ENCODE measurements at places on chromosomes 2 and 18. TPM values are rescaled to one million over a fixed set of nuclear protein-coding genes. Genes with fewer than 3 reads are reported as not detected.

TMEFF2 gene
- total RNA-seq: not detected

SNORC gene
- total RNA-seq: 6.2 TPM

FBLN7 gene
- total RNA-seq: 3.6 TPM

MCEE gene
- 9.9 TPM for total RNA-seq

RRM2 gene
- total RNA-seq: 60.2 TPM

- peaks cover 5% of the 10 kb centered on the region for H3K4me1 ChIP-seq
- DNase-seq: no peak
- H3K27ac ChIP-seq: no peak overlapping the region
- H3K4me3 ChIP-seq: no peak overlapping the region
Measured at GRCh38 chr2:217612920-217613319, 389.9 kb downstream of the TNS1 start.

DNA sequence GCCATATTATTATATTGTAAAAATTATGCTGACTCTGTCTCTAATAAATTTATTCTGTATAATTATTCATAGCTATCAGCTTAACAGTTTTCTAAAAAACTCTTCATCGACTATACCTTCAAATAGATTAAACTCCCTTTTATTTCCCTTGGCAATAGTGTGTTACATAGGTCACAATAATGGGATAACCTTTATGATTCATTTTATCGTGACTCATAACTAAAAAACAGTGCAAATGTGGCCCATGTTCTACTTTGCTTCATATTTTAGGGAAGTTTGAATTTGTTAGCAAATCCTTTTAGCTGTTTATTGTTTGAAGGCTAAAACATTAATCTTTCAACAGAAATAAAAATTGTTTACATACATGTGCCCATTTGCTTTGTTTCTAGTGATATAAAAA, 783.2 kb upstream of the CDH2 start:
- H3K4me3 ChIP-seq: no peak overlapping the region
- no peak for DNase-seq
- H3K4me1 ChIP-seq: no peaks in the 10 kb centered on the region
- no peaks in the 10 kb centered on the region for H3K36me3 ChIP-seq

- no peak for DNase-seq
- no peaks in the 10 kb centered on the region for H3K4me1 ChIP-seq
- peaks cover 92% of the 10 kb centered on the region for H3K27me3 ChIP-seq
- no peaks in the 10 kb centered on the region for H3K36me3 ChIP-seq
- no peak overlapping the region for H3K4me3 ChIP-seq
- no peak overlapping the region for H3K27ac ChIP-seq
Measured at GRCh38 chr2:113113807-113114206, 13.6 kb upstream of the IL1RN start.

DNA sequence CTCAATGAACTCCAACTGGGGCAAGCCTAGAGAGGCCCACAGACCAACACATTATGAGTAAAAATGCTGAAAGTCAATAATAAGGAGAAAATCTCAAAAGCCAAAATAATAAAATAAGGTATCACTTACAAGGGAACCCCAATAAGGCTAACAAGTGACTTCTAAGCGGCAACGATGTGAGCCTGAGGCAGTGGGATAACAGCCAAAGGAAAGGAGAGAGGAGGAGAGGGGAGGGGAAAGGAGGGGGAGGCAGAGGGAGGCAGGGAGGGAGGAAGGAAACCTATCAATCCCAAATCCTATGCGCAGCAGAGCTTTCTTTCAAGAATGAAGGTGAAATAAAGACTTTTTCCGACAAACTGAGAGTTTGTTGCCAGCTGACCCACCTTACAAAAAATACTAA, 6.0 kb upstream of the NFATC1 start:
- no peak overlapping the region for H3K27ac ChIP-seq
- H3K36me3 ChIP-seq: no peaks in the 10 kb centered on the region
- no peak overlapping the region for H3K4me3 ChIP-seq

- no peak overlapping the region for H3K27ac ChIP-seq
- H3K4me1 ChIP-seq: no peaks in the 10 kb centered on the region
- no peak for DNase-seq
- H3K4me3 ChIP-seq: no peak overlapping the region
- H3K36me3 ChIP-seq: peaks cover 50% of the 10 kb centered on the region
Measured at GRCh38 chr18:70322928-70323327, 34.1 kb downstream of the SOCS6 start.

DNA sequence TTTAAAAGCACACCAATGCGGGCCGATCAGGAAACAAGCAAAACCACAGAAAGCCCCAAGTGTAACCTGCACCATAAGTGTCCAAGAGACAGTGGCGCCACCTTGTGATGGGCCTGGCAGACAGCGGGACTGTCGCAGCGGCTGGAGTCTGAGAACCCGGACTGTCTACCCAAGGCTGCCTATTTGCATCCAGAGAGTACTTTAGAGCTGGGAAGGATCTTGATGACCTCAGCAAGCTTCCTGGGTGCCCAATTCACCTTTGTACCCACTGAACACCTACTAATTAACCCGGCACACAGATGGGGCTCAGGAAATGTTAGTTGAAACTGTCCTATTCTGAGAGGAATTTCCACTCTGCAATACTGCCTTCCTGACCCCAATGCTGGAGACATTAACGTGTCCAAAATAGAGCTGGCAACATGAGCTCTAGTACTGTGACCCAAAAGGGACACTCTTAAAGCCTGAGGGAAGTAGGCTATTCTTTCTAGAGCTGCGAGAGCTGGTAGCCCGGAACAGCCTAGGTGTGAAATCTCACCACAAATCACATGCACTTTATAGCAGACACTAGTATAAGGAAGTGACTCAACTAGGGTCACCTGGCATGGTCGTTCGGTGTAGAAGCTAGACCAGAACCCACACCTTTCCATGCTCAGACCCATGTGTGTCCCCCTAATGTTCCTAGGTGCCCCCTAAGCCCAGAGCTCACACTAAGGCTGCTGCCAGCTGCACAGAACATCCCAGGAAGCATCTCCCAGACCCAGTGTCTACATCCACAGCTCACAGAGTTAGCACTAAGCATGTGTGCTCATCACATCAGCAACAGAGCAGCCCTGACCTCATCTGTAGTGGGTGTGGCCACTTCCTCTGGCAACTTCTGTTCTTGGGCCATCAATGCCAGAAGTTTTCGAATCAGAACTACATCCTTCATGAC, 25.4 kb downstream of the POLR1A start:
- H3K27ac ChIP-seq: no peak overlapping the region
- peak; percentile 92 for DNase-seq

- no peaks in the 10 kb centered on the region for H3K27me3 ChIP-seq
- no peak overlapping the region for H3K27ac ChIP-seq
- H3K36me3 ChIP-seq: no peaks in the 10 kb centered on the region
- H3K4me1 ChIP-seq: no peaks in the 10 kb centered on the region
- no peak for DNase-seq
Measured at GRCh38 chr2:222358876-222359275, 60.1 kb upstream of the PAX3 start.

- no peaks in the 10 kb centered on the region for H3K4me1 ChIP-seq
- no peaks in the 10 kb centered on the region for H3K36me3 ChIP-seq
- peak overlapping the region; percentile 85 for H3K4me3 ChIP-seq
Measured at GRCh38 chr2:237966250-237966564, 607 bp upstream of the UBE2F start.

DNA sequence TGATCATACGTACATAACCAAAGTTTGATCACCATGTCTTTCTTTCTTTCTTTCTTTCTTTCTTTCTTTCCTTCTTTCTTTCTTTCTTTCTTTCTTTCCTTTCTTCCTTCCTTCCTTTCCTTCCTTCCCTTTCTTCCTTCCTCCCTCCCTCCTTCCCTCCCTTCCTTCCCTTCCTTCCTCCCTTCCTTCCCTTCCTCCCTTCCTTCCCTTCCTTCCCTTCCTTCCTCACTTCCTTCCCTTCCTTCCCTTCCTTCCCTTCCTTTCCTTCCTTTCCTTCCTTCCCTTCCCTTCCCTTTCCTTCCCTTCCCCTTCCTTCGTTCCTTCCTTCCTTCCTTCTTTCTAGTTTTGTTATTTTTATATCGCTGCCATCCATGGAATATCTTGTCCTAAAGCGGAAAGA, 406.7 kb upstream of the DDX18 start:
- no peak overlapping the region for H3K27ac ChIP-seq
- DNase-seq: no peak
- H3K4me3 ChIP-seq: no peak overlapping the region

GRCh38 chr2:221724631-221725203, 152.6 kb upstream of the EPHA4 start:
- H3K27ac ChIP-seq: no peak overlapping the region
- H3K4me3 ChIP-seq: no peak overlapping the region
- no peaks in the 10 kb centered on the region for H3K27me3 ChIP-seq
- H3K36me3 ChIP-seq: no peaks in the 10 kb centered on the region
- DNase-seq: no peak

Measured in endodermal cell (in vitro differentiated cells).